ACHN (cell line): ENCODE measurements at places on chromosomes 16 and 17.

GRCh38 chr16:10943064-10943353 is 741 bp upstream of the DEXI start:
- DNase-seq: peak; percentile 12

DNA sequence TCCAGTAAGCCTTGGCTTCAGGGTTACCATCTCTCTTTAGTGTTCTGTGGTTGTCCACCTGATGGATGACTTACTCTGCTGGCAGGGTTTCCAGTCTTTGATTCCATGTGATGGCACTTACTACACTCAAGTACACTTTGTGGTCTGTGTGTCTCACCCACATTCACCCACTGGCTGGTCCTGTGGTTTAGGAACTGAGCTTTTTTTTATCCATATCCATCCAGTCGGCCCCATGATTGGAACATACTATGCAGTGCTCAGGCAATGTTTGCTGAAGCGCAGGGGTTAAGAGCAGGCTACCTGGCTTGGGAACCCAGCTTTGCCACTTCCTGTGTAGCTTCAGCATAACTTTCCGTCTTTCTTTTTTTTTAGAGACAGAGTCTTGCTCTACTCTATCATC is 2.8 kb upstream of the FUS start:
- DNase-seq: peak; percentile 100

GRCh38 chr17:38867179-38867967 is 2.5 kb upstream of the LASP1 start:
- peak; percentile 77 for DNase-seq

GRCh38 chr16:16960785-16961184 is 510.0 kb downstream of the XYLT1 start:
- no peak for DNase-seq

GRCh38 chr16:2194852-2195321 is 1.5 kb downstream of the CASKIN1 start:
- peak; percentile 70 for DNase-seq

GRCh38 chr17:82751171-82751570 is 694 bp upstream of the TBCD start:
- no peak for DNase-seq

DNA sequence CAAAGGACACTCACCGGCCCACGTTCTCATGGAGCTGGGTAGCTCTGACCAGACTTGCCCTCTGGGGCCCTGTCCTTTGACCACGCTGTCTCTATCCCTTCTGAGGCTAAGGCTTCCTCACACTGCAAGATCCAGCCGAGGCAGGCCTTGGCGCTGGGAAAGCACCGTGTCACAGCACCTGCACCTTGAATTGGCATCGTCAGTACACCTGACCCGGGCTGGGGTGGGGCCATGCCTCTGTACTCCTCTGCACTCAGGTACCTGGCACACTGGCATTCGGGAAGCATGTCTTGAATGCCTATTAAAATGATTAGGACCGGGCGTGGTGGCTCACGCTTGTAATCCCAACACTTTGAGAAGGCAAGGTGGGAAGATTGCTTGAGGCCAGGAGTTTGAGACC is 6.0 kb downstream of the TBC1D24 start:
- DNase-seq: no peak

GRCh38 chr17:28705074-28705659 is 6.5 kb downstream of the PROCA1 start:
- DNase-seq: no peak

- no peak for DNase-seq
Measured at GRCh38 chr17:65260626-65261025, 123.5 kb downstream of the RGS9 start.

- DNase-seq: no peak
Measured at GRCh38 chr17:77734371-77735080, 224.0 kb upstream of the TNRC6C start.

DNA sequence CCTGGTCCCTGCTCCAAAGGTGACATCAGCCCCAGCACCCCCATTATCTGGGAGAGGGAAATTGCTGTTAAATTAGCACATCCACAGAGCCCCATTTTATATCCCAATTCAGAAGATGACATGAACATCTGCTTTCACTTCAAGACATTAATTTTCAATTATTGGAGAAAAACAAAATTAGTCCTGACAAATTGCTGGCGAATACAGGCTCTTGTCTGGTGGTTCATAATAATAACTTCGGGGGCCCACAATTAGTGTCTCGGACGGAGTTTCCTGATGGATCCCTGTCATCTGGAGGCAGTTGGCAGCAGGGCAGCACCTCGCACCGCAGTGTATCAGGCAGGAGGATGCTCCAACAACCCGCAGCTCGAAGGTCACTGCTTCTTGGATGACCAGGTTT is 7.4 kb downstream of the ZNF423 start:
- DNase-seq: no peak

- no peak for DNase-seq
Measured at GRCh38 chr16:22264786-22265185, 32.4 kb upstream of the POLR3E start.

- DNase-seq: no peak
Measured at GRCh38 chr17:48393283-48393682, 36.7 kb downstream of the SKAP1 start.

DNA sequence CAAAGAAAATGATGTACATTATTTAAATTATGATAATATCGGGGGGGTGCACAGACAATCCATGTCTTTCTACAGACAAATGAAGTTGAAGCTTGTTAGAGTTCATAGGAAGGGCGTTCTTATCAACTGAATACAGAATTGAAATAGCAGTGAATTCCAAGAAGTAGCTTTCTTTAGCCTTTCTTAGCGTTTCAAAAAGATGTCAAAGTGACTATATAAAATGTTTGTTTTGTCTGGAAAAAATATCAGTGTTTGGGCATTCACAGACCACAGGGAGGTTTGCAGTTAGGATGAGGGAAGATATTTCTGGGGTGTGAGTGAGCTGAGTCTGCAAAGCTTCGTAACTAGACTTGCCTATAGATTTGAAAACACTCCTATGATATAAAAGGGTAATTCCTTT is 55.0 kb downstream of the STX8 start:
- no peak for DNase-seq

- DNase-seq: no peak
Measured at GRCh38 chr16:89304941-89305705, 87.6 kb downstream of the ZNF778 start.

- no peak for DNase-seq
Measured at GRCh38 chr16:1533443-1533951, at the start of gene TMEM204. Gene TMEM204 (plus strand): TSS chr16:1533666. CDS start chr16:1534276, 610 bp downstream.

DNA sequence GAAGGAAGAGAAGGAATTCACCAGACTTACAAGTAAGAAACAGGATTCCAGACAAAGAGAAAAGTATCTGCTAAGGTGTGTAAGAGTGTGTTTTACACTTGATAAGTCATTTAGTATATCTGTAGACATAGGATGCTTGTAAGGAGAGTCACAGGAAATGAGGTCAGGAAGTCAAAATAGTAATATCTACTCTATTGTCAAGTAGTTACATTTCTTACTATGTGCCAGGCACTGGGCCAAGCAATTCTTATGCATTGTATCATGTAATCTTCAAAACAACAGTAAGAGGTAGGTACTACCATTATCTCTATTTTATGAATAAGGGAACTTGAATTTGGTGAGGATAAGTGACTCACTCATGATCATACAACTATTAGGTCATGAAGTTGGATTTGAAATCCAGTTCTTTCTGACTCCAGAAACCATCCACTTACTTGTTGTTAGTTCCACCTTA is 129.1 kb downstream of the SNX11 start:
- peak; percentile 67 for DNase-seq

DNA sequence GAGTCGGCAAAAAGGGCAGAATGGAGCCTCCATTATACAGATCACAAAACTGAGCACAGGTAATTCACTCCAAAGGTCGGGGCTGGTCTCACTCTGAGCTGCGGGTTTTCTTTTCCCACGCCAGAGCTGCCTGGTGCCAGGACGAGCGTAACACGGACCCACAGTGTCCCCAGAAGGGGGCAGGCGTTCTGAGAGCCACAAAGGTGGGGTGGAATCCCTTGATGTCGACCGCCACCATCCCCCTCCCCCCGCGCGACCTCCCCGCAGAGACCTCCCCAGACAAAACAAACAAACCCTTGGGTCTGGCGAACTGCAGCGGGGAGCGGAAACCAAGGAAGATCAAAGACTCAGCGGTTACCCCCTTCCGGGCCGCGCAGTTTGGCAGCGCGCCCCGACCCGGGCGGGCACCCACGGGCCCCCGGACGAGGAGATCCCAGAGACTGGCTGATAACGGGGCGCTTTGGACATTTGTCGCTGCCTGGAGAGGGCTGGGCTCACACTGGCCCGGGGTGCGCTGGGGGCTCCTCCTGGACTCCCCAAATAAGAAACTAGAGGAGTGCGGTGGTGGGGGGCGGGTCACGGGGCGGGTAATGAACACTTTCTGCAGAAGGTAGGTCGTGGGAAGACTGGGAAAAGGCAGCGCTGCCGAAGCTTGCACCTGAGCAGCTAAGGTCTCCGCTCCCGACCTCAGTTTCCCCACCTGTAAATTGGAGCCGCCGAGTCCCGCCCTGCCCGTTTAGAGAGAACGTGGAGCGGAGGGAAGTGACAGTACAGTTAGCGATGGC is 664 bp upstream of the NKD1 start:
- DNase-seq: peak; percentile 30

DNA sequence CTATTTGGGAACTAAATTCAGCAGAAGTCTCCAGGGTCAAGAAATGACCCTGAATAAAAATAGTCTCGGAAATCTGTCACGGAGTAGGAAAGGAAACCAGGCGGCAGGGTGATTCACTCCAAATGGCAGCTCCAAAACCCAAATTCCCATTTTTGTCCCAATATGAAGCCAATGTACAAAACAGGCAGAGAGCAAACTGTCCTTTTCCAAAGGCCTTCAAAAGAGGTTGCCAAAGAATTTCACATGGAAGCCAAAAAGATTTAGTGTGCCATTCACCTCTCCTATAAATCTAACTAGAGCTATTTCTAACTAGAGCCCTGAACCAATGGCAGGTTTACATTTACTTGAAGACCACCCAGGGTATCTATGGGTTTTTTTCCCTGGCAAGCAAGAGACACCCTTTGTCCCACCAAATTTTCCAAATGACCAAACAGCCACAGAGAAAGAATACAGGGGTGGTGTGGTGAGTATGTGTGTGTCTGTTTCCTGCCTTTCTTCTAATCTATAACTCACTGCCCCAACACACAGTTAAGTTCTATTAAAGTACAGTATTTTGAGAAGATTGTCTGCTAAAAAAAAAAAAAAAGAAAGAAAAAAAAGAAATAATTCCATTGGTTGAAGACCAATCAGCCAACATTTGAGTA is 6.8 kb downstream of the MYO1D start:
- no peak for DNase-seq

DNA sequence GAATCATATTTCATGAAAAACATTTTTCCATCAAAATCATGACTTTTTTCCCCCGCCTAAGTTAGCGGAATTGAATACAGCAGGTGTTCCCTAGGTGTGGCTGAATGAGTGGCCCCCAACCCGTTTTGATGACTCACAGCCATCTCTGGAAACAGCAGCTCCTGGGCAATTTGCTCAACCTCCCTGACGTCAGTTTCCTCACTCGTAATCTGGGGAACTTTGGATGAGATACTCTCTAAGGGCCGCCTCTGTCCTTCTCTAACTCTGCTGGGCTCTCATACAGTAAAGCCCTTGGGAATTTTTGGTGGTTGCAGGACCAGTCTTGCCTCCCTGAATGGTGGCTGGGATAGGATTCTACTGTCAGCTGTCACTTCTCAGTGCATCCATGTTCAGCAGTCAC is 11.6 kb upstream of the NTN1 start:
- DNase-seq: no peak

DNA sequence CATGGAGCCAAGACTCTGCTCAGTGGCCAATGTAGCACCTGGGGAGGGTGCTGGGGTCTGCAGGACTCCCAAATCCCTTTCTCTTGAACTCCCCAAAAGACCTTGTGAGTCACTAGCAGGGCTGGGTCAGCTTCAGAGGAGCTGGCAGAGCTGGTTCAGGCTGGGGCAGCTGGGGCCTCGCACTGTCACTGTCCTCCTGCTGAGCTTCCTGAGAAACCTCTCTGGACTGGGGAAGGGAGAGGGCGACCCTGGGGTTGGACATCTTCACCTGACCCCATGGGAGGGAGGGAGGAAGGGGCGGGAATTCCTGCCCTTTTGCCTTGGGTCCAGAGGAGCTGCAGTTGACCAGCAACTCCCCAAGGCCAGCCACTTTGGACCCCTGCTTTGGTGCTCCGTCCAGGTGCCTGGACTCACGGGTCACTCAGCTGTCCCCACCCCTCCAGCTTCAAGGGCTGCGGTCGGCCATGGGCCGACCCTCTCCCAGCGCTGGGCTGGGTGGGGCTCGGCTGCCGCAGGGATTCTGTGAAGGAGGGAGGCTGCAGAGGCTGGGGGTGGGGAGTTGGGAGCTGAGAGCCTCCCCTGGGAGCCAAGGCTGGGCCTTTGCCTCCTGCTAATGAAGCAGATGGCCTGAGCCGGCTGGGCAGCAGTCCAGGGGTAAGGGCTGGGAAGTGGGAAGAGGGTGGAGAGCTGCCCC is 9.2 kb downstream of the FMNL1 start:
- no peak for DNase-seq

GRCh38 chr17:14289162-14289561 is 11.7 kb upstream of the HS3ST3B1 start:
- no peak for DNase-seq

DNA sequence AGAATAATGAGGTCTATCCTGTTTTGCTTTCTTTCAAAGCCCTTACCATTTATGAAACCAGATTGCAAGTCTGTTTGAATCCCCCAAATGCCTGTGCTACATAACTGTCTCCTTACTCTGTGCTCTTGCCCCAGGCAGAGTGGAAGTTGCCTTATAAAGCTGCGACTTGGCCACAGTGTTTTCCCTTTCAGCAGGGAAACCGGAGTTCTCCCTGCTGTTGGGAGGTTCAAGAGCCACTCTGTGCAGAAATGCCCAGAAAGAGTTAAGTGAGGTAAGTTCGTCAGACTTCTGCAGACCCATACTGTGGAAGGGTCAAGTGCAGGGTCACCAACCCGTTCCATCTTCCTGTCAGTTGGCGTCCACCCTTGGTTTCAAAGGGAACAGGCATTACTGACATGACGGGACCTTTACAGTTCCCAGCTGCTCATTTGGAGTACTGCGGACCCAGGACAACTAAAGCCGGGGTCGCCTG is 508.9 kb downstream of the WWOX start:
- DNase-seq: no peak

GRCh38 chr16:46828292-46828691 is 2.7 kb downstream of the C16orf87 start:
- DNase-seq: no peak

GRCh38 chr16:60727851-60728250 is 1308.4 kb downstream of the CDH8 start:
- no peak for DNase-seq

GRCh38 chr16:48358419-48358818 is 26.8 kb downstream of the SIAH1 start:
- no peak for DNase-seq
